ENCODE measurements at places on chromosomes 6 and 20.
A peak's percentile ranks its signal among the peaks of the same experiment; 100 is the strongest.

DNA sequence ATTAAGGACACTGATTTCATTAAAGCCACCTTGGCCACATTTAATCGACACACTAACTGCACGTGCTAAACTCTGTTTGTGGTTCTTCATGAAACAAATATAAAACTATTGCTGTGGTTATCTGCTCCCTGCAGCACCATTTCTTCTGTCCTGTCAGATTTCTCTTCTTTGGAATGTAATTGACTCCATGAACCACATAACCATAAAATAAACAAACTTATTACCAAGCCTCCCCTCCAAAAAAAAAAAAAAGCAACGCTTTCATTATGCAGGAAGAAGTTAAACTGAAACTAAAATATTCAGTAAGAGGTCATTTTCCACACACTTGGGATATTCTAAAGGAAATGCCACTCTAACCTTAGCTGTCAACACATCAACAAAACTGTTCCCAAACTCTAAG is 319.1 kb upstream of the NT5E start:
- H3K27ac ChIP-seq = no peak overlapping the region
- no peak overlapping the region for H3K4me3 ChIP-seq
- no peaks in the 10 kb centered on the region for H3K4me1 ChIP-seq
- no peaks in the 10 kb centered on the region for H3K36me3 ChIP-seq
- DNase-seq = no peak

DNA sequence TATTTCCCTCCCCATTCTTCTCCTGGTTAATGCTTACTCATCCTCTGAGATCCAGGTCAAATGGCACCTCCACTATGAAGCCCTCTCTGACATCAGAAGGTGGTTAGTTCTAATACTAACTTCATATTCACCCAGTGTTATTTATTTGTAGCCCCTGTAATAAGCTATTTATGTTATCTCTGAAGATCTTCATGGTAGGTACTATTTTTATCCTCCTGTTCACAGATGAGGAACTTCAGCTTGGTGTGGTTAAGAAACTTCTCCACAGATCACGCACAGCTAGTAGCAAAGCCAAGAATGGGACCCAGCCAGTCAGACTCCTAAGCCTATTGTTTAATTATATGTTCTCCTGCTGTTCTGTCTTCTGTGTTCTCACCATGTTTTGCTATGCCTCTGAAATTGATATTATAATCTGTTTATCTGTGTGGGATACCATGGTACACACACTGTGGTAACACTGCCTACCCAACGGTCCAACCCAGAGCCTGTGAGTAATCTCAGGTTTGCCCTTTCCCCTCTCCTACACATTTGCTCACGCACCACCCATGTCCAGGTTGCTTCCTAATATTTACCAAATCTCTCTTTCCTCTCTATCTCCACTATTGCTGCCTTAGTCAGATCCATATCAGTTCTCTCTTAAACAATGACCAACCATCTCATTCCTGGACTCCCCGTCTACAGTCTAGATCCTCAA is 98.4 kb downstream of the IPCEF1 start:
- H3K27me3 ChIP-seq = no peaks in the 10 kb centered on the region
- peak; percentile 52 for DNase-seq
- no peak overlapping the region for H3K4me3 ChIP-seq
- peaks cover 35% of the 10 kb centered on the region for H3K4me1 ChIP-seq
- peak overlapping the region; percentile 65 for H3K27ac ChIP-seq
- H3K36me3 ChIP-seq = peaks cover 8% of the 10 kb centered on the region

DNA sequence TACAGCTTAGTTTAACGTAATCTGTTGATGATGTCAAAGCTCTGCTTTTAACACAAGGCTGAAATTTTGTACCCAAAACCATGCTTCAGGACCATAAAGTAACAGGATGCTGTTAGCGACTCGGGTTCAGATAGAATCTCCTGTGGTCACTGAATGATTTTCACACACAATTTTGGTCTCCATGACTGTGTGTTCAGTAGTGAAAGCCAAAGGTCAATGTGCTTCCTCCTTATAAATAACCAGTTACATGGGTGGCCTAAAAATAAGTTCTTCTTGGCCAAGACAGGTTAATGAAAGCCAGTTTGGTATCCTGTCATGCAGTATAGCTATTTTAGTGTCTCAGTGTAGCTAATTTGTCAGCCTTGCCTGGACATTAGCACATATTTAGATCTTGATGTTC is 19.1 kb upstream of the LOC128125822 start:
- no peaks in the 10 kb centered on the region for H3K36me3 ChIP-seq
- H3K27me3 ChIP-seq = no peaks in the 10 kb centered on the region
- H3K4me3 ChIP-seq = no peak overlapping the region
- no peaks in the 10 kb centered on the region for H3K4me1 ChIP-seq

DNA sequence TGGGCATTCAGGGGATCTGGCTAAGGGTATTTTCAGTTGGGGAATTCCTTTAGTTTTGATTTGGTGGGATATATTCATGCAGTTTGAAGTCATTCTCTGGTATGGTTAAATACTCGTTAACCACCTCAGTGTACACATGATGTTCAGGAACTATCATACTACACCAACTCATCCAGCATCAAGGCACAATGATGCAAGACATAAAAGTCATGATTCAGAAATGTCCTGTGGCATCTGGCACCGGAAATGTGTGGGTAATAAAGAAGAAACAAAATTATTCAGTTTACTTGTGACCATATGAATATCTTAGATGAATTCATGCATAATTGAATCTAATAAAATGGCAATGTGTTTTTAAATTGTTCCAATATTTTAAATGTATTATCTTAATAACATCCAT is 129.0 kb upstream of the BMP5 start:
- DNase-seq = peak; percentile 50
- H3K27me3 ChIP-seq = no peaks in the 10 kb centered on the region
- H3K36me3 ChIP-seq = no peaks in the 10 kb centered on the region
- peaks cover 14% of the 10 kb centered on the region for H3K4me1 ChIP-seq
- no peak overlapping the region for H3K4me3 ChIP-seq

DNA sequence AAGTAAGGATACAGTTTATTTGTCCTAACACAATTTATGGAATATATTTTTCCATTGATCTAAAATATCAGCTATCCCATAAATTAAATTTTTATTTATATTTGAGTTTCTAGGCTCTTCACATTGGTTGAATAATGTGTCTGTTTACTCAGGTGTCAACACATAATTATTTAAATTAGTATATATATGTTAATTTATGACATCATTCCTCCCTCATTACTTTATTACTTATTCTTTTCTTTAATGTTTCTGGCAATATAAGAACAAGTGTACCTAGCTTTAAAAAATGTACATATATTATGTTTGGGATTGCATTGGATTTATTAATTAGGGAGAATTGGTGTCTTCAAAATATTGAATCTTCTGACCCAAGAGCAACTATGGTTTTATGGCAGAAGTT is 31.2 kb upstream of the TCF21 start:
- H3K4me3 ChIP-seq = no peak overlapping the region
- no peak for DNase-seq
- H3K27me3 ChIP-seq = peaks cover 45% of the 10 kb centered on the region
- H3K27ac ChIP-seq = no peak overlapping the region

- H3K36me3 ChIP-seq = no peaks in the 10 kb centered on the region
- no peaks in the 10 kb centered on the region for H3K27me3 ChIP-seq
- H3K4me3 ChIP-seq = no peak overlapping the region
- no peak overlapping the region for H3K27ac ChIP-seq
- no peak for DNase-seq
Measured at GRCh38 chr6:48318670-48319069, 207.7 kb upstream of the PTCHD4 start.

DNA sequence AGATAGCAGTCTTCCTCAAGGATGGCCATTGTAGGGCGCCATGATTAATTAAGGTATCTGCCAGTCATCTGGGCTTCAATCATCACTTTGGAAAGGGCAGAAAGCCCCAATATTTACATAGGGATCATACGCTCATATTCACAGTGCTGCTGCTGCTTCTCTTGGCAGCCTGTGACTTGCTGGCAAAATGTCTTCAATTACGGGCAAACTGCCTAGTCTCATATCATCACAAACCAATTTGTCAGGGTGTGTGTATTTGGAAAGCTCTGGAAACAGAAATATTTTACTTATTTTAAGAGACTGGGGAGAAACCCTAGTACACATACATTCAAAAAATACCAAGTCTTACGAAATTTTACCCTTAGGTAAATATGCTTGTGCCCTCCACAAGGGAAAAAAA is 77.6 kb downstream of the SAMD5 start:
- no peaks in the 10 kb centered on the region for H3K4me1 ChIP-seq
- no peak overlapping the region for H3K27ac ChIP-seq
- no peak overlapping the region for H3K4me3 ChIP-seq
- no peak for DNase-seq
- no peaks in the 10 kb centered on the region for H3K27me3 ChIP-seq

GRCh38 chr6:164130151-164130550 is 715.6 kb downstream of the QKI start:
- no peaks in the 10 kb centered on the region for H3K27me3 ChIP-seq
- no peaks in the 10 kb centered on the region for H3K4me1 ChIP-seq
- H3K27ac ChIP-seq = no peak overlapping the region
- H3K36me3 ChIP-seq = no peaks in the 10 kb centered on the region

DNA sequence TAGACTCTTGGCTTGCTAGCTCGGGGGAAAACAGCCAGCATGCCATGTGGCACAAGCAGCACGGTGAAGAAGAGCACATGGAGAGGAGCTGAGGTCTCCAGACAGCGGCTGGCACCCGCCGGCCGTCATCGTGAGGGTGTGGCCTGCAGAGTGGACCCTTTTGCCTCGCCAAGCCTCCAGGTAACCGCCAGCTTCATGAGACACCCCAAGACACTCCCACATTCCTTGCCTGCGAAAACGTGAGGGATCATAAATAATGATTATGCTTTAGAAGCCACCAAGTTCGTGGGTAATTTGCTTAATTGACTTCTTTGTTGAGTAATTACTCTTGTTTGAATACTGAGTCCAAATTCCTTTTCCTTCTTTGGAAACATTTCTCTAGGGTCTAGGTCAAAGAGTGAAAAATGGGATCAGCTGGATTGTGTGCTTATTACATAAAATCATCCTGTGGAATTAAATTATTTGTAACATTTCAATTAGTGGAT is 23.2 kb downstream of the FAM50B start:
- H3K4me3 ChIP-seq = no peak overlapping the region
- DNase-seq = no peak
- no peak overlapping the region for H3K27ac ChIP-seq
- no peaks in the 10 kb centered on the region for H3K4me1 ChIP-seq
- no peaks in the 10 kb centered on the region for H3K36me3 ChIP-seq
- no peaks in the 10 kb centered on the region for H3K27me3 ChIP-seq

- peaks cover 5% of the 10 kb centered on the region for H3K27me3 ChIP-seq
- DNase-seq = no peak
- H3K27ac ChIP-seq = peak overlapping the region; percentile 96
- H3K4me3 ChIP-seq = peak overlapping the region; percentile 70
Measured at GRCh38 chr6:161274488-161274858, 612 bp upstream of the AGPAT4 start.

DNA sequence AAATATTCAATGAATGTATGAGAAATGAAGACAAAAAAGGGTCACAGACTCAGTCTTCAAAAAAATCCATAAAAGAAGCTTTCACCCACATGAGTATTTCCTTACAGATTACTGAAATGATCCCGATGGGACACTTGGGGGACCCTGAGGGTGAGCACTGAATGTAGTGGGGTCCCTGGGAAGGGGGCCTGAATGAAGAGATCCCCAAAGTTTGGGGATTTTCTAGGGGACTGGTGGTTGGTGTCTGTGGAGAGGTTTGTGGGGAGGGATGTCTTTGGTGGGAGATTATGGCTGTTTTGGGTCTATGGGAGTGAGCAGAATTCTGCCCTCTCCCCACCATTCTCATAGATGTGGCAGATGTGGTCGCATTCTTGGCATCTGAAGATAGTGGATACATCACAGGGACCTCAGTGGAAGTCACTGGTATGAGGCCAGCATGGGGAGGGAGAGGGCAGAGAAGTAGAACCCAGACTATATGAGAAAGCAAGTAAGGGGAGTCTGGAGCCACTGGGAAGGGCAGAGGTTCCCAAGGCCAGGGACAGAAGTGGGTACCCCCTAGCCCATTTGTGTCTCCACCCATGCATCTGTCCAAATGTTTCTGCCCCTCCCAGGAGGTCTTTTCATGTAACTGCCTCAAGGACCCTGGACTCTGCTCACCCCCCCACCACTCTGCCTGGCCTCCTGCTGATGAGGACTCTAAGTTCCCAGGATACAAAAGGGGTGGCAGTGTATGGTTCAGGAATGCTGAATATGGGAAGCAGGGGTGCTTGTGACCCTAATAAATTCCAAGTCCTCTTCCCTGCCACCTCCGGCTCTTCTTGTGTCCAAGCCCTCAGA is 1.8 kb downstream of the HSD17B8 start:
- peaks cover 52% of the 10 kb centered on the region for H3K4me1 ChIP-seq
- no peaks in the 10 kb centered on the region for H3K27me3 ChIP-seq
- H3K27ac ChIP-seq = no peak overlapping the region
- DNase-seq = no peak
- H3K4me3 ChIP-seq = no peak overlapping the region

DNA sequence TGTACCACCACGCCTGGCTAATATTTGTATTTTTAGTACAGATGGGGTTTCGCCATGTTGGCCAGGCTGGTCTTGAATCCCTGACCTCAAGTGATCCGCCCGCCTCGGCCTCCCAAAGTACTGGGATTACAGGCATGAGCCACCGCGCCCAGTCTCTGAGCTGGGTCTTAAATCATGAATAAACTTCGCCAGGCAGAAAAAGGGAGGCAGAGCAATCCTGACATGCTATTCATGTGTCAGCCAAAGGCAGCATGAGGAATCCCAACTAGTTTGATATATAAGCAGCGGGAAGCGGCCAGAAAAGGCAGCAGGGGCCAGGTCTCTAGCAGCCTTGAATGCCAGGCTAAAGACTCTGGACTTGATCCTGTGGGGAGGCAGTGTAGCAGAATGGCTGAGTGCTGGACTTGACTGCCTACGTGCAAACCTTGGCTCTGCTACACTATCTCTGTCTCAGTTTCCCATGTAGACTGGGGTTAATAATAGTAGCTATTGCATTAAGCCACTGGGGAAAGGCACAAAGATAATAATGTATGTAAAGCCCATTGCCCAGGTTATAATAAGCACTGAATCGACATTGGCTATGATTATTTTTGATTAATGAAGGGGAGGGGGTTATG is 1.8 kb downstream of the PROCR start:
- no peak overlapping the region for H3K4me3 ChIP-seq
- no peaks in the 10 kb centered on the region for H3K36me3 ChIP-seq
- H3K4me1 ChIP-seq = peaks cover 11% of the 10 kb centered on the region
- no peak overlapping the region for H3K27ac ChIP-seq

DNA sequence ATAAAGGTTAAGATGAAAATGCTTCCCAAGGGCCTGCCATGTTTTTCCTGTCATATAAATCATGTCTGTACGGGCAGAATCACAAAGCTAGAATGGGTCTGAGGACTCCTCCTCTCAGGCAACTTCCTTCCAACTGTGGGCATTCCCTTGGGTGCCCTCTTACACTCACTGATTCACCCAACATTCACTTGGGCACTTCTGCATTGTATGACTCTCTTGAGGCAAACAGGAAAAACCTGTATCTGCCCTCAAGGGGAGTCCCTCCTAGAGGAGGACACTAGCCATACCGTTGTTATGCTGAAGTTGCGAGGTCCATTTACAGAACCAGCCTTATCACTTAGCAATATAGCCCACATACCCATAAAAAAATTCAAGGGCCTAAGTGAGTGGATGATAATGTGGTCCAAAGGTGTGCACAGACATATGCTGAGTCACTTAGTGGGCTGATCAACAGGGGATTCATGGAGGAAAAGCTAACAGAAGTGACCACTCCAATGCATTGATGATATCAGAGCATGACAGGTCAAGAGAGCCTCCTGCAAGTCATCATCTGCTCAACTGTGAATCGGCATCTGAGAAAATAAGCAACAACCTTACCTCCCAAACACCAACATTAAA is 131.1 kb downstream of the ATXN1 start:
- peak; percentile 25 for DNase-seq
- H3K36me3 ChIP-seq = peaks cover 16% of the 10 kb centered on the region

GRCh38 chr6:143696664-143697000 is 18.9 kb downstream of the PHACTR2 start:
- H3K4me3 ChIP-seq = no peak overlapping the region
- no peaks in the 10 kb centered on the region for H3K36me3 ChIP-seq
- peak overlapping the region; percentile 78 for H3K27ac ChIP-seq
- peaks cover 22% of the 10 kb centered on the region for H3K4me1 ChIP-seq

Measured in CD14-positive monocyte (primary cell).